ENCODE measurements at places on chromosomes 12 and 14.

DNA sequence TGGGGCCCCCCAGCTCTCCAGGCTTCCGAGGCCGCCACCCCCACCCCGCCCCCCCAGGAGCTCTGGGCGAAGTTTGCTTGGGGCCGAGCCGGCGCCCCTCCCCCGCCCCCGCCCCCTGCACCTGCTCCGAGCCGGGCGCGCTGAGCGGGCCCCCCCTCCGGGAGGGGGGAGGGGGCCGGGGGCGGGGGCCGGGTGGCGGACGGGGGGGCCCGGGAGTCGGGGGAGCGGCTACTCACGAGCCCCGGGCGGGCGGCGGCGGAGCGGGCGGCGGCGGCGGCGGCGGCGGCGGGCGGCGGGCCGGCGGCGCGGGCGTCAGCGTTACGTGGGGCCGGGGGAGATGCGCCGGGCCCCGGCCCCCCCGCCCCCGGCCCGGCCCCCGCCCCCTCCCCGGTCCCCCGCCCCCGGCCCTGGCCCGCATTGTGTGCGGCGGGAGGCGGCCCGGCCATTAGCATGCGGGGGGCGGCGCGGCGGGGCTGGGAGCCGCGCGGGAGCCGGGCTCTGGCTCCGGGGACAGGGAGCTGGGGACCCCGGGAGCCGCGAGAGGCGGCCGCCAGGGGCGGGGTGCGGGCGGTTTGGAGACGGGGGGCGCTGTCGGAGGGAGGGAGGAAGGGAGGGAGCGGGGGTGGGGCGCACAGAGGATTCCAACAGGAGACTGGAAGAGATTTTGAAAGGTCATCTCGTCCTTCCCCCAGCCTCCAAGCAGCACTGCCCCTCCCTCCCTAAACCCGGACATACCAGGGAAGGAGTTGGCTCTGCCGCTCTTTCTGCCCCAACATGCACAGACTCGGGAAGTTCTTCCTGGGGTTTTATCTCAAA lies at the start of gene ZNF219:
ZNF219 (minus strand) TSS at position 580 of the 816 bp plus-strand sequence. CDS start 5,064 bp downstream, outside the sequence.
- DNase-seq, result peak; percentile 56

- no peak for DNase-seq
These were observed 330.8 kb downstream of the SOX5 start for GRCh38 chr12:23618718-23619117.

DNA sequence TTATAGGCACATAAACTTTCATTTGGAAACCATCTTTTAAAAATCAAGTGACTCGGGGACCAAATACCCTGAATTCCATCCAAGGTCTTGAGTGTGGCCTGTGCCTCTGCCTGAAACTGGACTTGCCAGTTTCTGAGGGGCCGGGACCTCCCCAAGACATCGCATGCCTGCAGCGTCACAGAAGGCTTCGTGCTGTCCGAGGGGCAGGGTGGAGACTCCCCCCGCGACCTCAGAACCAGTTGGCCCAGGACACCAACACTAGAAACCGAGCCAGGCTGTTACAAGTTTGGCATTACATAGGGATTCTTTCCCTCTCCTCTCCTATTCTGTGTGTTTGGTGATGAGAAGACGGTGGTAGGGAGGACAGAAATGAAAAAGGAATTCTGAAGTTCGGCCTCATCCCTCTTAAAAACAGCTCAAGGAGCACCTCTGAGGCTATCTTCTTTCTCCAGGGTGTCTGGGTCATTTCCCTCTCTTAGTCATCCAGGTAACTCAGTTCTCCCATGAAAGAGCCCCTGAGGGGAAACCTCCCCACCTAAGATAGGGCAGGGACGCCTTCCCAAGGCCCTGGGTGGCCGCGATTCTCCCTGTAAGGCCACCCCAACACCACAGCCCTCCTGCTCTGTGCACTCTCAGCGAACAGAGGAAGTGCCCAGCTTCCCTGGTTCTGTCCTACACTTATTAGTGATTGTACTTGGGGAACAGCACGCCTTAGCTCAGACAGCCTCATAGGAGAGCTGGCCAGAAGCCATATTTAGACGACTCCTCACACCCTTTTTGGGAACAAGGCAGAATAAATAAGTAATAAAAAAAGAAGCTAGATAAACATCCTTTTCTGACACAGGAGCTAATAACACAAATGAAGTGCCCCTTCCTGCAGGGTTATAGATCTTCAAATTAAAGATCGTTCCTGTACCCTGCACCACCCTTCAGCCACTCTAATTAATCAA lies 93.8 kb downstream of the BCL11B start:
- peak; percentile 15 for DNase-seq

GRCh38 chr12:97173688-97174410 lies 266.8 kb downstream of the NEDD1 start:
- no peak for DNase-seq

DNA sequence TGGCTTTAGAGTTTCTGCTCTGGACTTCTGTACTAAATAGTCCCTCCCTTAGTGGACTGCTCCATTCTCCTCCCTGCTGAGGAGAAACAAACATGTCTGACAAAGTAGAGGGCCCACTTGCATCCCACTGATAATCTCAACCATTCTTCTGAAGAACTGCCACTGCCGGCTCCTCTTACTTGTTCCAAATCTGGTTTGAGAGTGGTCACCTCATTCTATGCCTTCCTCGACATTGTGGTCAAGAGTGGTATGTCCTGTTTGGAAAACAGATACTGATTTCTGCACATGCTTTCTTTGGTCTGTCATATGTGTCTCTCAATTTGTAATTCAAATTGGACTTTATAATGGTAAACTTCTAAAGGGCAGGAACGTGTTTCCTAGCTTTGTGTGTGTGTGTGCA lies 36.3 kb upstream of the PLEKHA5 start:
- DNase-seq, result no peak

- DNase-seq, result no peak
These were observed 118.7 kb downstream of the RPAP3 start for GRCh38 chr12:47586952-47587669.

DNA sequence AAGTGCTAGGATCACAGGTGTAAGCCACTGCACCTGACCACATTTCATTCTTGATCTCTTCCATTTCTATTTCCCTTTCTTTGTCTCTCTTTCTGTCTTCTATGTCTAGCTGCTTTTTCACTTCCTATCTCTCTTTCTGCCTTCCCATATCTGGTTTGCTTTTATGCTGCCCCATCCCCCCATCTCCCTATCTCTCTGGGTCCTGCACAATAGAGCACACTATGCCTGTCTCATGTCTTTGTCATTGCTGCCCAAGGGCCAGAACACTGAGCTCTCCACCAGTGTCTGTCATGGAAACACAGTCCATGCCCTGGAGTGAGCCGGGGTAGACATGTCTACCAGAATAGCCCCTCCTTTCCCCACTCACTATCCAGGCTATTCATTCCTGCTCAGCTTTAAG lies 12.3 kb upstream of the RARG start:
- DNase-seq, result no peak

DNA sequence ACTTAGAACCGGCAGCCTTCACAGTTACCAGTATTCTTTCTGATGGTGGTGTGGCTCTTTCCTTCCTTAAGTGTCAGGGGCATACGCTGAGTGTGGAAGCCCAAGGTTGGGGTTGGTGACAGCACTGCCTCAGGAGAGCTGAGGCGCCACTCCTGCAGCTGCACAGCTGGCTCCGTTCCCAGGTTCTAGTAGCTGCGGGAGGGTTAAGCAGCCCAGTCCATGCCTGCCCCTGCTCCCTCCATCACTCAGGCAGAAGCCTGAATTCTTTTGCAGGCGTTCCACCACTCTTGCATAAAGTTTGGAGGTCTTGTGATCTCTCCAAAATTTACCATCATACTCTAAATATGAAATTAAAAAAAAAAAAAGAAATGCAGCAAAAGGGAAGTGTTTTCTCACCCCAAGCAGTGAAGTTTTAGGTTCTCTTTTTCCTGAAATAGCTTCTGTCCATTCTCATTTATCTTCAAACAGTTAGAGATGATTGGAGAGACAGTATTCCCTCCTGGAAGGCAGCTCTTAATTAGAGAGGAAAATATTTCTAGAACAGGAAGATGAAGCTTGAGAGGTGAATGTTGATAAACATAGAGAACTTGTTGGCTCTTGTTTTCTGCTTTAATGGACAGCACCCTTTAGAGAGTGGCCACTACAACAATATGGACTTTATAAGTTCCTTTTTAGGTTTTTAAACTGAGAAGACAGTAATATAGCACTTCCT lies 136.1 kb downstream of the FGD4 start:
- no peak for DNase-seq

DNA sequence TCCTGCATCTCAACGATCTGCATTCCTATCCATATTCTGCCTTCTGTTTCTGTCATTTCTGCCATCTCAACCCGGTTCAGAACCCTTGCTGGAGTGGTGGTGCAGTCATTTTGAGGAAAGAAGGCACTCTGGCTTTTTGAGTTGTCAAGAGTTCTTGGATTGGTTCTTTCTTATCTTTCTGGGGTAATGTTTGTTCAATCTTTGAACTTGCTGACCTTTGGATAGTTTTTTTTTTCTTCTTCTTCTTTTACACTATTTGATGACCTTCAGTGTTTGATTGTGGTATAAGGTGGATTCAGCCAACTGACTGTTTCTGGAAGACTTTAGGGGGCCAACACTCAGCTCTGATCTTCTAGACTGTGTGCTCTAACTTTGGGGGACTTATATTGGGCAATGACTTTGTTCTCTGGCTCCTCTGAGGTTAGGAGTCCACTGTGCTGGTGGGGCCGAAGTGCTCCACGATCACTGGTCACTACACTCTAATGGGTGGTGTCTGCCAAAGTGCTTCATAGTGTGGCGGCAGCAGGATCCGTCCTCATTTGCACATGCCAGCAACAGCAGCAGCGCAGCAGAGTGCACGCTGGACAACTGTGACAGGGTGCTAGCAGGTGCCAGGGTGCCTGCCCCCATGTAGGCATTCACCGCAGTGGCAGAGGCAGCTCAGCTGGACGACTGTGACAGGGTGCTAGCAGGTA lies 255.8 kb downstream of the FBXL14 start:
- DNase-seq, result no peak

- no peak for DNase-seq
These were observed 57.0 kb downstream of the NT5DC3 start for GRCh38 chr12:103783744-103784664.

GRCh38 chr14:96592591-96593386 lies 90.6 kb downstream of the PAPOLA start:
- peak; percentile 76 for DNase-seq

- no peak for DNase-seq
These were observed 7.2 kb downstream of the ADAM20 start for GRCh38 chr14:70527501-70528105.

DNA sequence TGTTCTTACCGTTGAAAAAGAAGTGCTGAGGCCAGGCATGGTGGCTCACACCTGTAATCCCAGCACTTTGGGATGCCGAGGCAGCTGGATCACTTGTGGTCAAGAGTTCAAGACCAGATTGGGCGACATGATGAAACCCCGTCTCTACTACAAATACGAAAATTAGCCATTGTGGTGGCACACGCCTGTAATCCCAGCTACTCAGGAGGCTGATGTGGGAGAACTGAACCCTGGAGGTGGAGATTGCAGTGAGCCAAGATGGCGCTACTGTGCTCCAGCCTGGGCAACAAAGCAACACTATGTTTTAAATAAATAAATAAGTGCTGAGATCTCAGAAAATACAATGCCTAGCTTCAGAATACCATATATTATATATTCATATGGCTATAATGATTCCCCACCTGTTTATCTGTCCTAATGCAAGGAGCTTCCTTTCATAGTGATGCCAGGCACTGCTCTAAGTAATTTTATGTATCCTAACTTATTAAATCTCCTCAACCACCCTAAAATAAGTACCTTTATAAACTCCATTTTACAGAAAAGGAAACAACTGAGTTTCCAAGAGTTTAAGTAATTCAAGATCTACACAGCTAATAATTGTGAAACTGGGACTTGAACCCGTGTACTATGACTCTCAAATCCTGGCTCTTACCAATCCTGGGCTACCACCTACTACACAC lies 7.3 kb downstream of the PHLDA1 start:
- DNase-seq, result no peak

GRCh38 chr14:41476526-41476925 lies 130.2 kb upstream of the LRFN5 start:
- no peak for DNase-seq

DNA sequence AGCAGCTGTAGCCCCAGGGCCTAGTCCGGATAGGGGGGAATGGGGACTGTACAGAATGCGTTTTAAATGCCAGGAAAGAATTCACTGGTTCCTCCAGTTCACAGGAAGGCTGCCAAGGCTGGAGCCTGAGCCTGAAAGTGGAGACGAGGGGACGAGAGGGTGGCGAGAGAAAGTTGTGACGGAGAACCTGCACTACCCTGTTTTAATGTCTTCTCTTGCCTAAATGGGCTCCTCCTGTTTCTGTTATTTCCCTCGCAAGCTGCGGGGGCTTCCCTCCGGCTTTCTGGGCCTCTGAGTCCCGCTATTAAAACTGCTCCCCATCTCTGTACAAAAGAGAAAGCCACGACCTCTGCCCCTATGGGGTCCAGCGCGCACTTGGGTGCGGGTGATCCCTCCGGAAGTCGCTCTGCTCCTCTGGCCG lies 4.5 kb downstream of the C1QL4 start:
- DNase-seq, result no peak

GRCh38 chr12:91123236-91123916 lies 12.1 kb upstream of the LUM start:
- DNase-seq, result no peak

DNA sequence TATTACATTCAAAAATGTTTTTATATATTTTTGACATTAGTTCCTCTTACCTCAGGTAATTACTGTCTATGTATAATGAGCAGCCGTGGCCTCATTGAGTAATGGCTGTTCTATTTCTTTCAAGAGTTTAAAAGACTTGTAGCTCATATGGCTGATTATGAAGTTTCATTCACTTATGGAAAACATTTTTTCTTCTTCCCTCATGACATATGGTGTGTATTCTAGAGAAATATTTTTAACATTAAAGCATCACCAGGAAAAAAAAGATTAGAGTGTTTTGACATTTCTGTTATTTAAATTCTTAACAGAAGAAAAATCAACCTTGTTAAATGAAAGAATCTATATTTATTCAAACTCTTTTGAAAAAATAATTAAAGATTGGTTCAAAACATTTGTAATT lies 422.4 kb downstream of the TMEM117 start:
- DNase-seq, result no peak

- DNase-seq, result no peak
These were observed 77.0 kb upstream of the ESRRB start for GRCh38 chr14:76298896-76299295.

DNA sequence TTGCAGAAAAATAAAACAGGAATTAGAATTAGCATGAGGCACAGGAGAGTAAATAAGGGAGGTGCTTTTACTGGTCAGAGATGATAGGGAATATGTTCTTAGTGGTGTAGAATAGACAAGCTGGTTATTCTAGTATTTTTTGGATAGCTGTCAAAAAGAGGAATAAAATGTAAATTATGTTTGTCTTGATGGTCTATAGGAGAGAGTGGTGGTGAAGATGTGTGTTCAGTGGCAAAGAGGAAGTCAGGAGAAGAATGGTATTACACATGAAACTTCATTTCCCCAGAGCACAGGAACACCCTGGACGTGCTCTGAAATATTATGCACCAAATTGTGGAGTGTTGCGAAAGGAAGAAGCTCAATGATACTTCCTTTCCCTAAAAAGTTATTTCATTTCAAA lies 27.8 kb downstream of the MUCL1 start:
- no peak for DNase-seq

- no peak for DNase-seq
These were observed 240.3 kb upstream of the PLEKHG7 start for GRCh38 chr12:92462527-92462926.

DNA sequence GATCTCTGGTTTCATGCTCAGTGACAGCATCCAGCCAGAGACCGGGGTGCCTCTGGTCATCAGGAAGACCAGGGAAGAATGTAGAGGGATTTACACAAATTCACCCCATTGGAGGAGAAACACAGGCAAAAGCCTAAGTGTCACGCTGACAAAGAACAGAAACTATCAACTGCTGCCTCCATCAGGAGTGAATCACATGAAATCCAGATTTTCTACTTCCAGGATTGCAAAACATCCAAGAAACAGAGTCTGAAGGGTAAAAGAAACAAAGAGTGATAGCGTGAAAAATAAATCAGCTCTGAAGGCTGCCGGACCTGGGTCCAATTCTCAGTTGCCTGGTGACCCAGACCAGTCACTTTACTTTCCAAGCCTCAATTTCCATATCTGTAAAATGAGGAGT lies 136.1 kb upstream of the MAP1LC3B2 start:
- DNase-seq, result no peak
